ENCODE measurements at places on chromosomes 11 and 22.

- DNase-seq: peak; percentile 13
Measured at GRCh38 chr22:41603873-41604332, 14.3 kb upstream of the PMM1 start.

- DNase-seq: no peak
Measured at GRCh38 chr22:30753701-30754100, 59.0 kb downstream of the OSBP2 start.

DNA sequence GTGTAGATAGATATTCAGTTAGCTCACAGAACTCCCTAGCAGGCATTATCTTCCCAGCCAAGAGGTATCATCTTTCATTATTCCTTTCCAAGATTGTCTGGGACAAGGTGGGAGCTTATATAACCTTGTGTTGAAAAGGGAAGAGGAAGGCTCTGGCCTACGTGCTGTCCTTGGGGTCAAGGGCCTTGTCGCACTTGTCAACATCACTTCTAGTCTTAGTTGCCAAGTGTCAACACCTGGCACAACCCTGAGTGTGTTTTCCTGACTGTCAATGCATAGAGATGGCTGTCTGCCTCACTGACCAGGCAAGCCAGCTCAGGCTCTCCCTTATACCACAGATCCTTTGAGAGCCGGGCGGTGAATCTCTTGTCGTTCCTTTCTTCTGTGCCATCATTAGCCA lies 331.9 kb downstream of the CNTN5 start:
- DNase-seq: no peak

- DNase-seq: no peak
Measured at GRCh38 chr11:32821517-32821916, 8.2 kb upstream of the PRRG4 start.

DNA sequence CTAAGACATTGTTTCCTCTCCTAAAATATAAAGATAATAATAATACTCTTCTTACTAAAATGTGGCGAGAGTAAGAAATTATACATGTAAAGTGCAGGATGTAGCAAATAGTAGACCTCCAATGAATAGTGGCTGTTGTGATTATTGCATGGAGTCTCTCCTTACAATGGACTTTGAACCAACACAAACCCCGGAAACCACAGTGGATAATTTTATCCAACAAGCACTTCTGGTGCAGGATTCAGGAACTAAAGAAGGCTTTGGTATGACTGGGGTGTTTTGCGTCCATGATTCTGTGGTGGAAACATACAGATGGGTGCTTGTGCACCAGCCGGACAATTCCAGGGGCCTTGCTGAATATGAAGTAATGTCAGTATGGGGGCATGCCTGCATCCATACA lies 146.4 kb upstream of the UBASH3B start:
- DNase-seq: no peak

DNA sequence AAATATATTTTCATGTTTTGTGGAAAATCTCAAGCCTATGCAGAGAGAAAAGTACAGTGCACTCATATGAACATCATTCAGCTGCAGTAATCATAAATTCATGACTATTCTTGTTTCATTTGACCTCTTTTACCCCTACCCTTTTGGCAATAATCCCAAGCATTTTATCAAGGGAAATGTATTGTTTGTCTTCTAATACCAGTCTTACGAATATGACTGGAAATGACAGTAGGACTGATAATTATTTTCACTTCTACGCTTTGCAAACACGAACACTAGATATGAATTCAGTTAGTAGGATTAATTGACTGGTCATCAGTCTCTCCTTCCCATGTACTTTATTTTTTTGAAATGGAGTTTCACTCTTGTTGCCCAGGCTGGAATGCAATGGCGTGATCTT lies 90.3 kb downstream of the MTMR3 start:
- DNase-seq: no peak

DNA sequence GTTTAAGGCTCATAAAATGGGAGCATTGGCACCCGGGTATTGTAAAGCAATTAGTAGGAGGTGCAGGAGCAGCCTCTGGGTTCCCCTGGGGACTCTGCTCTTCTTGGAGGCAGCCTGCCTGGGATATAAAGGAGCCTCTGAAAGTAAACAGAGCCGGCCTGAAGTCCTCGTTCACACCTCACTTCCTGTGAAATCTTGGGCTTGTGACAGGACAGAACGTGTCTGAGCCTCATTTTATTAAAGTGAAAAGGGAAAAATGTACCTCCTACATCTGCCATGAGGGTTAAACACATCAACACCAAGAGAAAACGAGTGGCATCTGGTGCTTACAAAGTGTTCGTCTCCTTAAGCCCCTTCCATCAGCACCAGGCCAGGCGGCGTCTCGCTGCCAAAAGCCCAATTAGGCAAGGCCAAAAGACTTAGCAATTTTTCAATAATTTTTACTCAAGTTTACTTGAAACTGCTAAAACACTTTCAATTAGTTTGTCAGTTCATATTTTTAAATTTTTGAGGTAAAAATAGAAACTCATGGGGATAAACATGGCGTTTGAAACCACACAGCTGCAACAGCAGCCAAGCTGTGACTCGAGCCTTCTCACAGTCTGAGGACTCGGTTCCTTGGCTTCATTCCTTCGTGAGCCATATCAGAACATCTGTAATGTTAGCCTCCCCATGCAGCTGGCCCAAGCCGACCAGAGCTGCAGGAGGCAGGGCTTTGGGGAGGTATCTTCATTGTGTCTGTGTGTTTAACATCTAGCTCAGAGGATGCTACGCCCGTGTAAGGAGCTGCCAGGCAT lies 33.6 kb downstream of the MAP6 start:
- DNase-seq: no peak

DNA sequence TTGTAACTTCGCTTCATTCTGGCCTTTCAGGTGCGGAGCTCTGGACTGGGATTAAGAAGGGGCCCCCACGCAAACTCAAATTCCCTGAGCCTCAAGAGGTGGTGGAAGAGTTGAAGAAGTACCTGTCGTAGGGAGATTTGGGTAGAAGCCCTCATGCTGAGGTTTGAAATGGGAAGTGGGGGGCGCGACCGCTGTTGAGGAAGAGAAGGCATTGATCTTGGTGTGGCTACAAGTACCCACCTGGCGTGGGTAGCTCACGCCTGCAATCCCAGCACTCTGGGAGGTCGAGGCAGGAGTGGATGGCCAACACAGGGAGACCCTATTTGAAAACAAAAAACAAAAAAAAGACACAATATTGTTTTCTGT lies 779 bp downstream of the SELENOH start:
- no peak for DNase-seq

DNA sequence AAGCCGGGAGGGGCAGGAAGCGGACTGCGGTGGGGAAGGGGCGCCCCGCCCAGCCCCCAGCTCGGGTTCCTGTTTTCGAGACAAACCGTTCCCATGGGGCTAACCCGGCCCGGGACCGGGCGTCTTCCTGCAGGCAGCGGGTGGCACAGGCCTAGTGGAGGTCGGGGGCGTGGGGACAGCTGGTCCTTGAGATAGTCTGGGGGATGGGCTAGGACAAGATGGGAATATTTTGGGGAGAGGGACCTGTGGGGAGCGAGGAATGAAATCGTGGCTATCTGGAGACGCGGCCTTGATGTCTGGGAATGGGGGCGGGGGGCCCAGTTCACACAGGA lies 1.2 kb upstream of the RASGRP2 start:
- DNase-seq: peak; percentile 60

GRCh38 chr11:72788241-72788640 lies 5.6 kb downstream of the STARD10 start:
- DNase-seq: no peak

DNA sequence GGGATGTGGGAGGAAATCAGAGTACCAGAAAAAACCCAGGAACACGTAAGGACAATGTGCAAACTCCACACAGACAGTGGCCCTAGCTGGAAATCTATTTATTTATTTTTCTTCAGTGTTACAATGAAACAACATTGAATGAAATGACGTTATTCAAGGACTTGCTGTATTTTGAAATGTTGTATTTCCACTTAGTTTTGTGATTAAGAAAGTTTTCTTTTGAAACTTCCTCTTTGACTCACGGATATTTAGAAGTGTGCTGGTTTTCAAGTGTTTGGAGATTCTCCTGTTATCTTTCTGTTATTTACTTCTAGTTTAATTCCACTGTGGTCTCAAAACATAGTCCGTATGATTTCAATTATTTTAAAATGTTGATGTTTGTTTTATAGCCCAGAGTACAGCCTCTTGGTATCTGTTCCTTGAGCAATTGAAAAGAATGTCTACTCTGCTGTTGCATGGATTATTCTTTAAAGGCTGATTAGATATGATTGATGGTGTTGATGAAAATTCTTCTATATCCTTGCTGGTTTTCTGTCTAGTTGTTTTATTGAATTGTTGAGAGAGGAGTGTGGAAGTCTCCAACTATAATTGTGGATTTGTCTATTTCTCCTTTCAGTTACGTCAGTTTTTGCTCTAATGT lies 141.0 kb downstream of the ARHGAP20 start:
- no peak for DNase-seq

- no peak for DNase-seq
Measured at GRCh38 chr22:48748860-48749554, 1078.7 kb downstream of the BRD1 start.

- DNase-seq: no peak
Measured at GRCh38 chr22:34319346-34319745, 399.1 kb upstream of the LARGE1 start.

DNA sequence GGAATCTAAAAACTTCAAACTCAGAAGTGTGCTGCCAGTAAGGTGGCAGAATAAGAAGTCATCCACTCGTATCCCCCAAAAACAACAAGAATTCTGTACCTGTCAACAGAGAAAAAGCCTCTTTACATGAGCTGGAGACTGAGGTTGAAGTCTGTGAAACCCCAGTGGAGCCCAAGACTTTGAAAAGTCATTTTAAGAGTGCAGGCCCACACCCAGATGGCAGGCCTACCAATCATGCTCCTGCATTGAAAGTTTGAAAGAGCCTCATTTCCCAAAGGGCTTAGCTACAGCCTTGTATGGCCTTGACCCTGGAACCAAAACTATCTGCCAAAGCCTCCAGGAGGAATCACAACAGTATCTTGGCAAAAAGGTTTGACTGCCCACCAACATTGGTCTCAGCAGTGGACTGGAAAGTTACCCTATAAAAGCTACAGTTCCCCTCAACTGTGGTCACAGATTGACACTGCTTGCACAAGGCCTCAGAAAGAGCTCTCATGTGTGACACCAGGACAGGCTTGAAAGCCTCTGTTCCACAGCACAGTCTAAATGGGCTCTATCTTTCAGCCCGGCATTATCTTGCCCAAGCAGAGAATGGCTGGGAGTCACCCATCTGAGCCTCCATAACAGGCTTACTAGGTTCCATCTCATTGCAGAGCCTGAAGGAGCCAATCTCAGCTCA lies 47.7 kb downstream of the SLC22A9 start:
- DNase-seq: no peak

- DNase-seq: peak; percentile 66
Measured at GRCh38 chr22:24434471-24435322, 7.3 kb downstream of the ADORA2A start.

DNA sequence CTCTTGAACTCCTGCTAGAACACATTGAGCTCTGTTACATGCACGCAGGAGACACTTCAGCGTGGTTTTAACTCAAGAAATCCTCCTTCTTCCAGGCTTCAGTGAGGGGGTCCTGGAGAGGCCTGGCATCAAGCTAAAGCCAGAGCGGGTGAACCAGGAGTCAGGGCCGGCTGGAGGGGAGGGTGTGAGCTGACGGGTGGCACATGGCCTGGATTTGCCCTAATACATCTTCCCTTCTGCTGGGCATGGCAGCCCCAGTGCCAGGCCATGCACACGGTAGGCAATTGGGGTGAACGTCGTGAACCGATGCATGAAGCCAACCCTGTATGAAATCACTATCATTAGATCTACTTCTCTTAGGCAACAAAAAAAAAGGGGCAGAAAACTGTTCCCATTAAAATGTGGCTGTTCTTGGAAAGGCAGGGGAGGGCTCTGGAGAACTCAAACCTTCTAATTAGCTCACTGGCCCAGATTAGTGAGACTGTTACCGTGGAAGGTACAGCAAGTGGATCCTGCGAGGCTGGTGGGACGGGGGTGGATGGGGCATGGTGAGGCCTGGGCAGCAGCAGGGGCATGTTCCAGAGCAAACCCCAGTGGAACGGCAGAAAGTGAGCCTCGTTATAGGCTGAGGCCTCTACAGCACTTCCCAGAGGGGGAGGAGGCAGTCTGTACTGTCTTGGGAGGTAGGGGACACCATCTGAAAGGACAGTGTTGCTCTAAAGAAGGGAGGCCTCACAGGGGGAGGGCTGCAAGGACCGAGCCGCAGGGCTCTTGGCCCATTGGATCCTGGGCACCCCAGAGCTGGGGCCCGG lies 10.6 kb downstream of the IFT27 start:
- no peak for DNase-seq

- DNase-seq: no peak
Measured at GRCh38 chr22:20531404-20532201, 24.2 kb downstream of the MED15 start.

GRCh38 chr11:110134110-110134509 lies 40.9 kb downstream of the ZC3H12C start:
- no peak for DNase-seq

- DNase-seq: no peak
Measured at GRCh38 chr11:114326776-114327175, 30.6 kb downstream of the NNMT start.

GRCh38 chr11:9142732-9143131 lies 51.3 kb upstream of the SCUBE2 start:
- no peak for DNase-seq

DNA sequence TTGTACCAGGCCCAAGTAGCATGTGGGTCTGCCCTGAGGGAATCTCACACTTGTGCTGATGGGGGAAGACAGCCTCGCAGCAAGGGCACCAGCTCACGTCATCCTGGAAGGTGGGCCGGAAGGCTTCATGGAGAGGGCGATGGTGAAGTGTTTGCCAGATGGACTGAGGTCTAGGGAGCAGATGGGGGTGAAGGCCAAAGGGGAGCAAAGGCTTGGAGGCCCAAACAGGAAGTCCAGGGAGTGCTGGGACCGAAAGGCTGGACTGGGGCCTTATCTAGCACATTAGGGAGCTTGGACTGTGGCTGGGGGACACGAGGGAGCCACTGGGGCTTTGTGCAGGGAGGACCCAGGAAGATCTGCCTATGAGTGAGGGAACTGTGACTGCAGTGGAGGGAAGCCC lies 1.2 kb upstream of the TNFRSF13C start:
- no peak for DNase-seq

DNA sequence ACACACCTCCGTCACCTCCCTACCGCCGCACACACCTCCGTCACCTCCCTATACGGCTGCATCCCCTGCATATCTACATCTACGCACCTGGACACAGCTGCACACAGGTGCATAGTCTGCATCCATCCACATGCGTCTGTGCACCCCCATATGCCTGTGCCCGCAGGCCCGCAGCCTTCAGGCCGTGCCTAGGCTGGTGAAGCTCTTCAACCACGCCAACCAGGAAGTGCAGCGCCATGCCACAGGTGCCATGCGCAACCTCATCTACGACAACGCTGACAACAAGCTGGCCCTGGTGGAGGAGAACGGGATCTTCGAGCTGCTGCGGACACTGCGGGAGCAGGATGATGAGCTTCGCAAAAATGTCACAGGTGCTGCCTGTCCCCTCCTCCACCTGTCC lies 4.8 kb downstream of the PKP3 start:
- no peak for DNase-seq

- DNase-seq: no peak
Measured at GRCh38 chr11:3158131-3158591, 6.9 kb downstream of the OSBPL5 start.

- DNase-seq: no peak
Measured at GRCh38 chr22:48951836-48952235, 875.8 kb downstream of the BRD1 start.

- DNase-seq: no peak
Measured at GRCh38 chr22:46297151-46297812, 612 bp downstream of the GTSE1 start.
